OCI-LY7 (cell line): ENCODE measurements at places on chromosomes 12 and 14.

DNA sequence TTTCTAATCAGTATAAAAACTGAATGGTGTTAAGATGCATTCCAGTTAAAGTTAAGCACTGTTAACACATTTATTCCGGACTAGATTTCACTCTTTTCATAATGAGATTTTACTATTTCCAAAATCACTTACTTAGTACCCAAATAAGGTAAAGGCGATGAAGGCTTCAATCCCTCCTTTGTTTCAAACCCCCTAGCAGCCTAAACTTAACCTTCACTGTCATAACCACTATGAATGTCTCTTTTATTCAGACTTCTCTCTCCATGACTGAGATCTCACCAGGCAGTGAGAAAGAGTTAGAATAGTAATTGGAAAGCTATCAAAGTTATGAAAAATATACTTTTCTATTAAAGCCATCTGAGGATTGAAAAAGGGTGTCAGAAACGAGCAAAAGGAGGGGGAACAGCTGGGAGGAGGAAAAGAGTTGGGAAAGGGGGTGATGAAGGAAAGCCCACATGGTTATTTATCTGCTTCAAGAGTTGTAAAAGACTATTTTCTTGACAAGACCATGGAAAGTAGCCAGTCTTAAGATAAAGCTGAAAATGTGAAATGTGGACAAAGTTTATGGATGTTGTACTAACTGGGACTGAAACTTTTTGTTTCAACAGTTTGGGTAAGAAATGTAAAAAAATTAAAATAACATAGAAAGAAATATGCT lies 11.7 kb downstream of the EPS8 start:
- DNase-seq = no peak

GRCh38 chr12:56988207-56988739 lies 18.1 kb downstream of the ZBTB39 start:
- DNase-seq = no peak

GRCh38 chr12:113271466-113271852 lies 50.2 kb downstream of the TPCN1 start:
- DNase-seq = no peak

DNA sequence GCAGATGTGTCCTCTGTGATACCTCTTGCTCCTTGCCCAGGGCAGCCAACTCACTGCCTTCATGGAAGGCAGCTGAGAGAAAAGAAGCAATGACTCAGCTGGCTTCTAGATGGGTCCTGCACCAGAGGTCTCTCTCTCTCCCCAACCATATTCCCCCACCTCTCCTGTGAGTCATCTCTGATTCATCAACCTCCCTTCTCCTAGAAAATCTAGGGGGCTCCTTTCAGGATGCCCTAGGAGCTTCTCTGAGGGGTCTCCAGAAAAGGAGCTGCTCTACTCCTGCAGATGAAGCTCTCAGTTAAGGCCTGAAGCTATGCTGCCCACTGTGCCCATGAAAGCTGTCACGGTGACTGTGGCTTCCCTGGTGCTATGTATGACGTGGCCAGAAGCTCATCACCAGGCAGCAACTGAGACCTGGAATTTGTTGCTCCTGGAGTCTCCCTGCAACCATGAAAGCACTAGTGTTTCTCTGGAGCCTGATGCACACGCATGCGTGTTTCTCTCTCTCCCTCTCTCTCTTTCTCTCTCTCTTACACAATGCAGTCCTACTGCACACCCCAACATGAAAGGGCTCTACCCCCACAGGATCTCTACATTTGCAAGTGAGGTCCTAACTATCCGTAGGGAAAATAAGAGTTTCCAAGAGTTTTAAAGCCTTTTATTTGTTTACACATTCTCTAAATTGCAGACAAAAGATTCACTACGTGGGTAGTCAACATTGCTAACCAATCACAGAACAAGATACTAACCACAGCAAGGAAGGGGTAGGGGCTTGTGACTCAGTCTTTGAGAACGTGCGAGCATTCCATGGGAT lies 285.3 kb downstream of the DPF3 start:
- DNase-seq = no peak

DNA sequence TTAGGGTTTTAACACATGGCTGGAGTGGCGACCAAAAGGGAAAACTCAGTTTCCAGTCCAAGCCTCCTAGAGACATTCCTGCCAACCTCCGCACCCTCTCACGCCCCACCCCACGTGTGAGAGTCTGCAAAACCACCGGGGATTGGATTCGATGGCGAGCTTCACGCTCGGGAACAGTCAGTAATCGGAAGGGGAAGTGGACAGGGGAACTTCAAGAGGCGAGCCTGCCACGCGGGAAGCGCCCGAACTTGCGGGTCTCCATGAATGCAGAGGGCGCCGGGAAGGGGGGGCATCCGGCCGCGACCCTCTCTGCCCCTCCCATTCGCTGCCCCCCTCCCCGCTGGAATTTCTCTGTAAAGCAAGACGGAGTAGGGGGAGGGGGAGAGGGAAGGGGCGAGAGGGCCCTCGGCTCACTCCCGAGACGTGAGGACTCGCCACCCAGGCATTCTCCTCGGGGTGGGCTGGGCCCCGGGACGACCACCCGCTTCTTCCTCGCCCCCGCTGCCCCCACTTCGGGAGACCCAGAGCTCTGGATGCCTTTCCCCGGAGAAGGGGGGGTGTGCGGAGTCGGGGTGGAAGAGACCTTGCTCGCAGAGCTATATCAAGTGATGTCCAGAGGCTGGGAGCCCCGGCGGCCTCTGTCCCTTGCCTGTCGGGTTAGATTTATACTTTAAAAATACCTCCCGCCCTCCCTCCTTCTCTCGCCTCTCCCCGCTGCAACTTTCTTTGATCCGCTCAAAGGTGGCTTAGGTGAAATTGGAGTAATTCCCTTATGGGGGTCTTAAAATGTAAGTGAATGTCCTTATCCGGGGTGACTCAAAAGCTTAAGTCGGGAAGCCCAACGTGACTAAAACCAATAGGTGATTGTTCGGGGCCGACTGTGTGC lies 2.5 kb upstream of the CCND2 start:
- DNase-seq = no peak

- DNase-seq = no peak
Measured at GRCh38 chr12:57496822-57497221, 9.0 kb downstream of the MARS1 start.

- no peak for DNase-seq
Measured at GRCh38 chr14:98984719-98985041, 287.3 kb downstream of the BCL11B start.

DNA sequence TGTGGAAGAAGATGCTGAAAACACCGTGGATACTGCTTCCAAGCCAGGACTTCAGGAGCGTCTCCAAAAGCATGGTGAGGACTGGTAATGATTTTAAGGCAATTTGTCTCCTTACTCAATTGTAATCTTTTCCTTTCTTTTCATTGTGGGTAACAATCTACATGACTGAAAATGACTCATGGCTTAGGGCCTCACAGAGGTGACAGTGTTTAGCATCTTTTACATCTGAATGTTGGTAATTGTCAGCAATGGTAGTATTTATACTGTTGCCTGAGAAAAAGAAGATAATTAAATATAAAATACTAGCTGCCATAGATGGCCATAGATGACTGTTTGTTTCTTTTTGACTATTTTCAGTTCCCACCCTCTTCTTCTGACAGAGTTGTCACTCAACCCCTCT lies 31.6 kb downstream of the TULP3 start:
- no peak for DNase-seq

DNA sequence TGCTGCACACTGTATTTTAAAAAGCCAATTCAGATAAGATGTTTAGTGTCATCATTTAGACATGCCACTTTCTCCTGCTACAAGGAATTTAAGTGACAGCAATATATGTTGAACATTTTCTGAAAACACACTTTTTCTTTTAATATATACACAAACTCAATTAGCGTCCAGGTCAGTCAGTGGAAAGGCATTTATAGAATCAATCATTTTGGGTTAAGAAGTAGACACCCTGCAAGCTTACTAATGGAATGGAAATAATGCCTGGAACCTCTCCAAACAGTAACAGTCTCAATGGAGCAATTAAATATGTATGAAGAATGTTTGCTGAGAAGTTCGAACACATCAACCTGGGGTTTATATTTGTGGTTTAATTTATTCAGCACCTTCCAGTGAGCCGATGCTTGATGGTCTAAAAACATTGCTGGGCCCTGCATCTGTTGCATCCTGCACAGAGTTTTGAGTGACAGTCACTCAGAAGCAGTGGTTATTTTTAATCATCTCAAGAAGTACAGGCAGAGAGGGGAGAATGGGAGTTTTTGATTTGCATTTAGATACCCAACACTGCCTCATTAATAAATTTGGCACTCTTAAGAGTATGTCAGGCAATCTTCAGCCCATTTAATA lies 410.7 kb downstream of the TMEM117 start:
- DNase-seq = no peak

DNA sequence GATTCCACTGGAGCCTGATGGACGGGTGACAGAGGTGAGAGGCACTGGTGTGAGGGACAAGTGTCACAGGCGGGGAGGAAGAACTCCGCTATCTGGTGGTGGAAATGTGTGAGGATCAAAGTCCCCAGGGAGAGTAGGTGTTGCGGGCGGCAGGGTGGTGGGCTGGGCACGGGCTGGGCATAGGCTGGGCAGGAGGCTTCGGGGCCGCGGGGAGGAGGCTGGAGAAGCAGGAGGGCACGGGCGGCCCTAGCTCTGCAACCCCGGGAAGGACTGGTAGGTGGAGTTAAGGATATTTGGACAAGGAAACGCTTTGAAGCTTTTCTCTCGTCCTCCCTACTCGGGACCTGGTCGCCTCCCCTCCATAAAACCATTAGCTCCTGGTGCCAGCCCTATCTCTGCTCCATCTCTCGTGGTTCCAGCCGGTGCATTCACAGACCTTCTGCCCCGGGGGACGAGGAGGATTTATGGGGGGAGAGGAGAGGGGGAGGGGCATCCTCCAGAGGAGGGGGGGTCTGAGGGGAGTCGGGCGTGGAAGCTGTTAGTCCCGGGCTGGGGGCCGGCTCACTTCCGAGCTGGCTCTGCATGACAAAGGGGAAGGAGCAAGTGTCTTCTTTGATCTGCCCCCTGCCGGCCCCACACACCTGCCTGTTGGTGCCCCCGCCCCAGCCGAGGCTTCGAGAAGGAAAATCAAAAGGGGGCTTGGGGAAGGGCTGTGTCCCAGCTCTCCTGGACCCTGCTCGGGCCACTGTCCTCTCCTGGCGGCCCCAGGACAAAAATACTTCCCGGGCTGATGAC lies 504 bp downstream of the WNT5B start:
- DNase-seq = peak; percentile 60

DNA sequence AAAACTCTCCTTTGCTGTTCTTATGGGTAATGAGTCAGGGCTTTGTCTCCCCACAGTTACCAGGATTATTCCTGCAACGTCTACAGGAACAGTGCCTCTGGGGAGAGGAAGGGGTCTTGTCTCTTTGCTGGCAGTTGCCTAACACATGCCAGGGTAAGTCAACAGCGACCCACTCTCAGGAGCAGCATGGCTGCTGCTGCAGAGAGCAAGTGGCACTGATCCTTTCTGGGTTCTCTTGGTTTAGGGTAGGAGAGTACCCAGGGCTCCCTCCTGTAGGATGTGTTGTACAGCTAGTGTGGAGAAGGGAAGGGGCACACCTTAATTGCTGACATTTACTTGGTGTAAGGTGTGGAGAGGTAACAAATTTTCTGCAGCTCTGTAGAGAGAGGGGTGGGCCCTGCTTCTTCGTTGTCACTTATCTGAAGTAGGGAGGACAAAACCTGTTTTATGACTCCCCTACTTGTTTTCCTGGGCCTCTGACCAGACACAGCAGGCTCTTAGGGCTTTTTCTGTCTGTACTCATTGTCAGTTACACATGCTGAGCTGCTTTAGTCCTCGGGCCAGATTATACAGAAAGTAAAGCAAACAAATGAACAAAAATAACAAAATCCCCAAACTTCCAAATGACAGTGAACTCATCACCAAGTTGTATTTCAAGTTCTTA lies 168.2 kb downstream of the ACSS3 start:
- DNase-seq = no peak

DNA sequence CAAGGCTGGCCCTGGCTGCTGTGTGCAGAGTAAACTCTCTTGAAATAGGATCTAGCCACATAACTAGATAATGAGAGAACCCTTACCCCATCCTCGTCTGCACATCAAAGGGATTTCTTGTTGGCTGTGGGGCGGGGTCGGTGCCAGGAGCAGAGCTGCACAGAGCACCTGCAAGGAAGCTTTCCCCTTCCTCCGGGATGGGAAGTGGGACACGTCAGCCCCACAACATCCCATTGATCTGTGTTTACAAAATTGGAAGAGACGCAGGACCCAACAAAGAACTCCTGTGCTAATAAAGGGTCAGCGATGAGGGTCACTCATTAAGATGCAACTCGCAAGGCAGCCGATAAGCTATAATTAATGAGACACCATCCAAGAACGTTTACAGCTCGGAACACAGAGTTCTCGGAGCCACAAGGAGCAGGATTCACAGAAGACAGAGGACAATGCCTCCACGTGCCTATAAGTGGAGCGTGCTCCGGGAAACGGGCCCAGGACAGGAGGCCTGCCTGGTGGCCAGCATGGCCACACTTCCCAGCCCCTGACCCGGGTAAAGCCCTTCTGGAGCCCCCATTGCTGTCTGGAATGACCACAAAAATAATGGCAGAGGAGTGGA lies 171.5 kb downstream of the SLC15A4 start:
- no peak for DNase-seq

DNA sequence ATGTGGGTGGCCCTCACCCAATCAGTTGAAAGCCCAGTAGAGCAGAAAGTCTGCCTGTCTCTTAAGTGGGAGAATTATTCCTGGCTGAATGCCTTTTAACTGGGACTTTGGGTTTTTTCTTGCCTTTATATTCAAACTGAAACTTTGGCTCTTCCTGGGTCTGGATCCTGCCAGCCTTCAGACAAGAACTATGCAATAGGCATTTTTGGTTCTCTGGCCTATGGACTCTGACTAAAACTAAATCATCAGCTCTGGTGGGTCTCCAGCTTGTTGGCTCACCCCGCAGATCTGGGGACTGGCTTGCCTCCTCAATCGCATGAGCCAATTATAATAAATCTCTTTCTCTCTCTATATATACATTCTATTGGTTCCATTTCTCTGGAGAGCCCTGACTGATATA lies 173.0 kb upstream of the IGF1 start:
- DNase-seq = no peak

GRCh38 chr14:73467377-73467776 lies 9.0 kb upstream of the NUMB start:
- DNase-seq = no peak

GRCh38 chr12:26848156-26848825 lies 15.3 kb upstream of the ITPR2 start:
- DNase-seq = no peak

DNA sequence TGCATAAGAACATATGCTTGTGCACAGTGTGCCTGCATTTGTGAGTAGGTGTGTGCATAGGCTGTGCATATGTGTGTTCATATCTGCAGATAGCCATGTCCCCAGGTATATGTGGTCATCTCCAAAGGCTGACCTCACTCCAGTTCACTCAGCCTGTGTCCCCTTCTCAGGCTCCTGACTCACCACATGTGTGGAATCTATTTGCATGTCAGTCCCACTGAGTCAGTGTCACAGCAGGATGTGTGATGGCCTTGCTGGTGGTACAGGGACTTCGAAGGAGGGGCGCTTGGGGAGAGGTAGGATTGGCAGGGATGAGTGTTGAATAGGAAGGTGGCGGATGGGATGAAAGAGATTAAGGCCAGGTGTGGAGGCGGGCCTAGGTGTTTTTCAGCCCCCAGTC lies 35.5 kb downstream of the KRT80 start:
- DNase-seq = no peak

GRCh38 chr12:15631007-15631715 lies 158.0 kb downstream of the EPS8 start:
- DNase-seq = no peak
